Activated naive CD4-positive, alpha-beta T cell treated with Interleukin-2 at 50 U/mL for 16 hours (primary cell): ENCODE measurements at places on chromosomes 6 and 20.

- no peak for DNase-seq
Measured at GRCh38 chr6:131978522-131978921, 27.4 kb upstream of the CCN2 start.

GRCh38 chr6:168414336-168415097, 26.5 kb upstream of the SMOC2 start:
- DNase-seq: no peak

GRCh38 chr6:27814665-27815424, 97.4 kb downstream of the OR2B2 start:
- DNase-seq: peak; percentile 70

- DNase-seq: no peak
Measured at GRCh38 chr20:15031546-15032351, 694.3 kb upstream of the FLRT3 start.

- no peak for DNase-seq
Measured at GRCh38 chr20:62349556-62350097, 17.5 kb downstream of the LAMA5 start.
